NCI-H2171 (cell line): ENCODE measurements at places on chromosomes 7 and 10.
A peak's percentile ranks its signal among the peaks of the same experiment; 100 is the strongest.

- DNase-seq: no peak
Observed at GRCh38 chr10:35364808-35365207, 28.5 kb downstream of the CCNY start.

DNA sequence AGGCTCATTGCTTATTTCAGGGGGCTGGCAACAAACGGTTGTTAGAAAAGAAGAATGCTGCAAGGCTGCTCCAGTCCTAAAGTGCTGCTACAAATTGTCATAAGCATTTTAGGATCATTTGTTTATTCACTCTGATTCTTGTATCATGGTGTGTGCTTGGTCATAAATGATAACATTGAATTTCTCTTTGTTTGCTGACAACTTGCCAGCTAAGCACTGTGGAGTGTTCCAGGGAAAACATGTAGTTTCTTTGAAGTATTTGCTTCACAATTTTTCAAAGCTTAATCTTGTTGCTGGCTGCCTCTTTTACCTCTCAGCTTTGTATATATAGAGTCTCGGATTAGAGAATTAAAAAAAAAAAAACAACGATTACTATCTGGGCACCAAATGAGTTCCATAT is 263.0 kb downstream of the PHF14 start:
- no peak for DNase-seq

DNA sequence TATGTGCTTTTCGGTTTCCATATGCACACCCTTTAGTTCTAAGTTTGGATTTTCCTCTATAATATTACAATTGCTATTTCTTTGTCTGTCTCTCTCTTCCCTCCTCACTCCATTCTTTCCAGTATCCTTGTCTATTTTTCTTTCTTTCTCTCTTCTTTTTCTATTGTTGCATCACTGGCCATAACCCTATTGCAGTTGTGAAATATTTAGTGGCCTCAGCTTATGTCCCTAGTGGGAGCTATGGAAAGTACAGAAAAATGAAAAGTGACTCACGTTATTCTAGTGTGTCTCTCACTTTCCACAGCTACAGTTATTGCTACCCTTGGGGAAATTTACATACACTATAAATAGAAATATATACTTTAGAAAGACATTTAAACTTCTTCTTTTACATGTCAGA is 59.1 kb downstream of the CNTNAP2 start:
- no peak for DNase-seq

GRCh38 chr7:5345671-5346070 is 62.9 kb downstream of the SLC29A4 start:
- no peak for DNase-seq

- DNase-seq: no peak
Observed at GRCh38 chr7:142760071-142760642, 10.6 kb upstream of the PRSS2 start.

GRCh38 chr7:4787541-4787940 is 12.1 kb downstream of the AP5Z1 start:
- DNase-seq: no peak

GRCh38 chr7:156111-157007 is 36.0 kb upstream of the FAM20C start:
- no peak for DNase-seq

DNA sequence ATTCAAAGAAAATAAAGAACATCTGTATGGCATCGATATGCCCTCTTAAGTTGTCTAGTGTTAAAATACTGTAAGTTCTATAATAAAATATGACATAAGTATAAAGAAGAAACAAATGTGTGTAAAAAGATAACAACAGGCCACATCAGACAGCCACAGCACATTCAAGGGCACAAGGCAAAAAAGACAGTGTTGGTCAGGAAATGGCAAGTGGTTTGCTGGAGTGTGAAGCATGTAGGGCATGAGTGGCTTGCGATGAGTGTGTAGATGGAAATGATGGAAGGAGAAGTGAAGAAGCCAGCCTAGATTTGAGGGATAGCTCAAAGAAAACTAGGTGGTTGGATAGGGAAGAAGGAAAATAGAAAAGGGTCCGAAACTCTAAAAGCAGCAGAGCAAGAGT is 341.6 kb downstream of the CRPPA start:
- no peak for DNase-seq

GRCh38 chr10:12351447-12351846 is 2.1 kb downstream of the CAMK1D start:
- no peak for DNase-seq

GRCh38 chr10:12608761-12609160 is 259.4 kb downstream of the CAMK1D start:
- no peak for DNase-seq

DNA sequence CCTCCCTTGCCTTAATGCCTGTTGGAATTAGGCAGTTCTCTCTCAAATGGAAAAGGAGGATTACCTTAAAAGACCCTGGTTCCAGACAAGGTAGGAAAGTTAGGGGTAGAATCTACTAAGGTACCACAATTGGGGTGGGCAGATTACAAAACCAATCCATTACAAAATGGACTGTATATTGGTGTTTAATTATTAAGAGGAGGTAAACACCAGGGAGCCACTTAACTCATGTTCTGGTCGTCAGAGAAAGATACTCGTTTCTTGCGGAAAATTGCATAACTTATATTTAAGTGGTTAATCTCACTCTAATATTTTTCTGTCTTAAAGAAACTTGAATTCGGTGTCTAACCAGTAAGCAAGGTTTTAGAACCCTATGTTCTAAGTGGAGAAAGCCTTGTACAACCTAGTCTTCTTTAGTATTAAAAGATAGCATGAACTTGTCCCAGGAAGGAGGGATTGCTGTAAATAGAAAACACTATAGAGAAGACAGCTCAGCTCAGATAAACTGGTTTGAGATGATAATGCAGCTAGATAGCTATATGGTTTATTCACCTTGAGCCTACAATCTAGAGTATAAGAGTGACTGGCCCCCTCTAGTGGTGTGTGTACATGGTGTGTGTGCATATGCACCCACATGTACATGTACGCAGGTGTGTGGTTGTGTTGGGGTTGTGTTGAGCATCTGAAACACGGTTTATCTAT is 58.0 kb upstream of the STRIP2 start:
- DNase-seq: peak; percentile 3

GRCh38 chr7:28178599-28178998 is 2.0 kb downstream of the JAZF1 start:
- no peak for DNase-seq

DNA sequence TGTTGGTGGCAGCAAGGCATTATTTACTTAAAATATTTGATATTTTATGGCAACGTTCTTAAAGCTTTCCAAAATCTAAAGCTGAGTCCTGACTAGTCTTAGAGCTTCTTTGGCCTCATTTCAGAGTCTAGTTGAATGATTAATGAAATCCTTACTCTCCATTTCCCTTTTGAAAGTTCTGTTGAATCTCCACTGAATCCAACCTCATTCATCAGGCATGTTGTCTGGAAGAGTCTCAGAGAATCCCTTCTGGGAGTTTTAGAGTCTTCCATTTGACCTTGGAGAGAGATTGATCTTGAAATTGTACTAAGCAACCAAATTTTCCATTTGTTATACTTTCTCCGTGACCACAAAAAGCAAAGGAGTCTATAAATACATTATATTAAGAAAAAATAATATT is 198.5 kb upstream of the TMEM196 start:
- no peak for DNase-seq

- no peak for DNase-seq
Observed at GRCh38 chr7:82405301-82405700, 38.3 kb downstream of the CACNA2D1 start.

DNA sequence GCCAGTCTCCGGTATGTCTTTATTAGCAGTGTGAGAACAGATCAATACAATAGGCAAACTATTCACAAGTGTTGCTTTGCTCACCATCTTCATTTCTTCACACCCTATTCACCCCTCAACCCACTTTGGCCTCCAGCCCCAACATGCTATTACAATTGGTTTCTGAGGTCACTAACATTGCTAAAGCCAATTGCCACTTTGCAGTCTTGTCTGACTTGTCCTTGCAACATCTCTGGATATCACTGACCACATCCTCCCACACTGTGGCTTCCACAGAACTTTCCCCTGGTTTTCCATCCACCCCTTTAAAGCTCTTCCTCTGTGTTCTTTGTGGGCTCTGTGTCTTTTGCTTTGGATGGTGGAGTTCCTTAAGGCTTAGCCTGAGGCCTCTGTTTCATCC is 5.2 kb upstream of the APBB1IP start:
- DNase-seq: no peak

DNA sequence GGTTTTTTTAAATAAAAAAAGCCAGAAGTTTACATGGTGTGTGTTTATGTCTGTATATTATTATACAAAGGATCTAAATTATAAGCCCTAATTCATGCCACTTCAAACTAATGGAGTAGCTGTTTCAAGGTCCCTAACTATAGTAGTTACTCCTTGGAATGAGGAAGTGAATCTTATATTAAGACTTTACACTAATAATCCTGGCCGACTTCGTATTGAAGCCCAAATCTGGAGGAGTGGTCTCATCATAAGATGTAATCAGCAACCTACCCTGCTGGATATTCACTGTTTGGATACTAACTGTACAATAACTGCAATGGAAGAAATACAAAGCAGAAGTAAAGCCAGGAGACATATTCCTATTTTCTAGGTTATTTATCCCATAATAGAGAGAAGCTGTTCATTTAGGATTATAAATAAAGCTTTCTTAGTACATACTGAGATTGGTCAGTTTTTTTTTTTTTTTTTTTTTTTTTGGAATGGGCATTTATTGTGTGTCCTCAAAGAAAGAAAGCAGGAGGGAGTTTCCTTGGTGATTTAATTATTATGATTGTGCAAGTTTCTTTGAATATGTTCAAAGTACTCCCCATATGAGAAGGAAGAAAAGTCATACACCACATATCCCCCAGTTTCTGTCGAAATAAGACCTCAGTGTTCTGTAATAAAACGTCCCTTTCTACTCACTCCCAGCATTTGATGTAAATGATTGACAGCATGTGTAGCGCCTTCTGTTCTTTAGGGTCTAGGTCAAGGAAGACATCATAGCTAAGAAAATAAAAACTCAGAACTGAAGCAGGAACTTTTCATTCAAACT is 397.8 kb downstream of the EXOC4 start:
- no peak for DNase-seq

DNA sequence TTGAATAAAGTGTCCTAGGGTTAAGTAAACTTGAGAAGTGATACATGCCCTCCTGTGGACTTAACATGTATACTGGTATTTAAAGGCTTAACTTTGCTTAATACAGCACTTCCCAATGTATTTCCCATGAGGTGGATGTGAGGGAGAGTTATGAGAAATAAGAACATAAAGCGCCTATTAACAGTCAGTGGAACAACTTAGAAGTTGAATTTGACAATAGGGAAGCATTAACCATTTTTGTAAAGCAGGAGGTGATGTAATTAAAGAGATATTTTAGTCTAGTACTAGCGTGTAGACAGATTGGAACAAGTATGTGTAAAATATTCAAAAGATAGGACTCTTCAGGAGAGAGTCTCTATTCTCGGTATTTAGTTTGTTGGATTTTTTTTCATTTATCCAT is 322.4 kb downstream of the GPR158 start:
- DNase-seq: no peak

DNA sequence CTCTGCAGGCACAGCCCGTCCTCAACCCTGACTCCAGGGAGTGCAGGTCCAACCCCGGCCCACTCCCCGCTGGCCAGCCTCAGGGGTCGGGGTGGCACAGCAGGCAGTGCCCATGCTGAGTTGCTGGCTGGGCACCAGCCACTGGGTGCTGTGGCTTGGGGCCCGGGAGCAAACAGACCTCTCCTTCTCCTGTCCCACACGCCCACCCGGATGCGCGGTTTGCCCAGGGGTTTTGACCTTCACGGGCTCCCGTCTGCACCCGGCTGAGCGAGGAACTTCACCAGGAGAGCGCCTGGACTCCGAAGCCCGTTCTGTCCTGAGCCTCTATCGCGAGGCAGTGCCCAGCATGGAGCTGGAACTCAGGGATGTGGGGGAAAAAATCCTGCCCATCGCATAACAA is 2.6 kb upstream of the GRIFIN start:
- DNase-seq: no peak

DNA sequence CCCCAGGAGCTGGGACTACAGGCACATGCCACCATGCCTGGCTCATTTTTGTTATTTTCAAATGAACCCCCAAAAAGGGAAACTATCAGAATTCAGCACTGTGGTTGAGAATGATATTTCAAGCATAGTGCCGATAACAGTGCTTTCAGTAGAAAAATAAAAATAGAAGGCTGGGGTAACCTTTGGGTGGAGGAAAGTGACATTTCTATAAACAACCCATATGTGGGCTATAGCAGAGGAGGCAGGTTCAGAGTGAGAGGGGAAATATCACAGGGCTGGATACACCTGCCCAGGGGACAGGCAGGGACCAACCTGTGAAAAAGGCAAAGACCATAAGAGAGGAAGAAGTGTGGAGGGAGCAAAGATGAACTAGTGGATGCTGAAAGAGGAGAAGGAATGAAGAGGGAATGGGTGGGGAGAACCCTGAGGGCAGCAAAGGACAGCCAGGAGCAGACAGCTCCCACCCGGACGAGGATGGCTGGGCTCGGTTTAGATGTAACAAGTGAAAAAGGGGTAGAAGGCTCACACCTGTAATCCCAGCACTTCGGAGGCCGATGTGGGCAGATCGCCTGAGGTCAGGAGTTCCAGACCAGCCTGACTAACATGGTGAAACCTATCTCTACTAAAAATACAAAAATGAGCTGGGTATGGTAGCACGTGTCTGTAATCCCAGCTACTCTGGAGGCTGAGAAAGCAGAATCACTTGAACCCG is 56.5 kb downstream of the MAP3K8 start:
- no peak for DNase-seq

GRCh38 chr7:3043544-3044371 is at the start of gene CARD11:
Gene CARD11 (minus strand): TSS chr7:3043867. CDS start chr7:2958506, 85,361 bp downstream.
- no peak for DNase-seq

DNA sequence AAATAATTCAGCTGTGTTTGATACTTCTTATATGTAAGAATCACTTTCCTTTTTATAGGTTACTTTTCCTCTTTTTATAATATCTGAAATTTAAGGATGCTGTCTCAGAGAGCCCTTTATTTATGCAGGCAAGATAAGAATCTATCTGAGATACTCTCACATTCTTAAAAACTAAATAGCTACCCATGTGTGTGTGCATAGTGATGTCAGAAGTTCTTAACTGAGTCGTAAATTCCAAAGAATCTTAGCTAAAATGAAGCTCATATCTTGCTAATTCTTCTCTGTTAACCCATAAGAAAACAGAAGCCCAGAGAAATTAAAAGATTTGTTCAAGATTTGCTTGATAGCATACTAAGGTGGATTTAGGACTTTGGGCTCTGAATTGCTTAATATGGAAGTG is 118.5 kb downstream of the PCDH15 start:
- DNase-seq: no peak

DNA sequence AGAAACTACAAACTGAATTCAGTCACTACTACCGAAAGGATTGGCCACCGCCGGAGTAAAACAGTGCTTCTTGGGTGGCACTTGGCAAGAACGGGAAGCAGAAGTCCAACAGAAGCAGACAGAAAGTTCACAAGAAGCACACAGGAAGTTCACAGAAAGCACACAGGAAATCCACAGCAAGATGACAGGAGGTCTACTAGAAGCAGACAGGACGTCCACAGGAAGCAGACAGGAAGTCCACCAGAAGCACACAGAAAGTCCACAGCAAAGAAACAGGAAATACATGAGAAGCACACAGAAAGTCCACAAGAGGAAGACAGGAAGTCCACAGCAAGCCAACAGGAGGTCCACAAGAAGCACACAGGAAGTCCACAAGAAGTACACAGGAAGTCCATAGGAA is 399.2 kb upstream of the AUTS2 start:
- DNase-seq: no peak
